ENCODE measurements at places on chromosomes 2 and 18. TPM values are rescaled to one million over a fixed set of nuclear protein-coding genes. Genes with fewer than 3 reads are reported as not detected.

GRCh38 chr2:88265352-88266303, 95.5 kb downstream of the THNSL2 start:
- DNase-seq, result no peak

GRCh38 chr18:76356666-76357065, 138.4 kb downstream of the ZNF516 start:
- DNase-seq, result no peak

DNA sequence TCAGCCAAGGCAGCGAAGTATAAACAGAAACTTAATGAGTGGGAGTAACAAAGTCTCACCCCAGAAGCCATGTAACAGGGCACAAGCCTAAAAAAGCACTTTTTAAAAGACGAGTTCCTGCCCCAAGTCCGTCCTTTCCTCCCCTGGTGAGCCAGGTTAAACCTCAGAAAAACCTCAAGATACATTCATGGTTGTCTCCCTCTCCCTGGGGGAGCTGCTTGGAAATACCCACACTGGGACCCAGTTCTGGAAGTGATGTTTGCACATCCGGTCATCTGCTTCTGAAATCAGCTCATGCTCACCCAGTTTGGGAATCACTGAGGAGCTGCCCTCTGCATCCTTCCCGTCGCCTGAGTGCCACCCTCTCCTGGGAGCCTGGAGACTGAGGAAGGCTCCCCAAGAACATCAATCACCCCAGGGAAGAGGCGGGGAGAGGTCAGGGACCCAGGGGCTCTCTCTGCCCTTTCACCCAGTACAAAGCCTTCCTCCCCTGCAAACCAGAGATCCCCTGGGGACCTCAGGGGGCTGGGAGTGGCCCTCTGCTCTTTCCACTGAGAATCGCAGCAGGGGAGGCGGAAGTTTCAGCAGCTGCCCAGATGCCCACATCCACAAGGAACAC, 150.6 kb upstream of the AGAP1 start:
- no peak for DNase-seq

GRCh38 chr2:232230560-232230959, 148.0 kb upstream of the ALPP start:
- DNase-seq, result no peak

- no peak for DNase-seq
Observed at GRCh38 chr2:2621855-2622254, 290.8 kb upstream of the MYT1L start.

DNA sequence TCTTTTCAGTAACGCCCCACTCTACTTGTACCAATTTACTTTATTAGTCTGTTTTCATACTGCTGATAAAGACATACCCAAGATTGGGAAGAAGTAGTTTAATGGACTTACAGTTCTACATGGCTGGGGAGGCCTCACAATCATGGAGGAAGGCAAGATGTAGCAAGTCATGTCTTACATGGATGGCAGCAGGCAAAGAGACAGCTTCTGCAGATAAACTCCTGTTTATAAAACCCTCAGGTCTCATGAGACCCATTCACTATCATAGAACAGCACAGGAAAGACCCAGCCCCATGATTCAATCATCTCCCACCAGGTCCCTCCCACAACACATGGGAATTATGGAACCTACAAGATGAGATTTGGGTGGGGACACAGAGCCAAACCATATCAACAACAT, 38.8 kb upstream of the OSBPL6 start:
- no peak for DNase-seq

GRCh38 chr2:30346471-30347169, 100.4 kb upstream of the LCLAT1 start:
- no peak for DNase-seq

DNA sequence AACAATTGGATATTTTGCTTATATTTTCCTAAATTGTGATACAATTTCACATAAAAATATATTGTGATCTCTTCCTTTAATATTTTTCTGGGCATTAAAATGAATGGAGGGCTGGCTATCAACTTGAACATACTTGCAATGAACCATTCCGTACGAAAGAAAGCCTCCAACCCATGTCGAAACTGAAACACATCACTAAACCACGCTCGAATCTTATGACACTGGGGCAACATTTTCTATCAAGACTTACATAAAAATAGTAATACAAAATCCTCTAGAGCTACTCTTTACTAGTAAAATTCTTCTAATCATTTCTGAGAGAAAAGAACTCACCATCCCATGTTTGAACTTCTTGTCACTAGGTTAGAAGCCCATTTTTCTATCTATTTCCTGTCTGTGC, 132.8 kb upstream of the DOK6 start:
- no peak for DNase-seq

- no peak for DNase-seq
Observed at GRCh38 chr2:230985519-230986231, 10.2 kb upstream of the SPATA3 start.

DNA sequence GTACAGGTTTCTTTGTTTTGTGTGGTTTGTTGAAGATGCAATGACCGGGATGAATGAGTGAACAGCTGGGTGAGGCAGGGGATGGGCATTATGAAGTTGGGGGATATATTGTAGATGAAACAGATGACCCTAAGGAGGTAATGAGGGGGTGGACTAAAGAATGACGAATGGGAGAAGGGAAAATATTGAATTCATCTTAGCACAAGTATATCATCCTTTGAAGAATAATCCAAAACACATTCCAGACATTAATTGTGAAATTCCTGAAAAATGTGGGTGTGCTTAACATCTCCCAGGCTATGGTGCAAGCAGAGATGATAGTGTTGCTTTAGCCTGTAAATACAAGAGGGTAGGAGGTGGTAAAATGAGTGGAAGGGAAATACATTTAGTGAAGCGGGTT, 5.8 kb downstream of the CRIM1 start:
- no peak for DNase-seq

DNA sequence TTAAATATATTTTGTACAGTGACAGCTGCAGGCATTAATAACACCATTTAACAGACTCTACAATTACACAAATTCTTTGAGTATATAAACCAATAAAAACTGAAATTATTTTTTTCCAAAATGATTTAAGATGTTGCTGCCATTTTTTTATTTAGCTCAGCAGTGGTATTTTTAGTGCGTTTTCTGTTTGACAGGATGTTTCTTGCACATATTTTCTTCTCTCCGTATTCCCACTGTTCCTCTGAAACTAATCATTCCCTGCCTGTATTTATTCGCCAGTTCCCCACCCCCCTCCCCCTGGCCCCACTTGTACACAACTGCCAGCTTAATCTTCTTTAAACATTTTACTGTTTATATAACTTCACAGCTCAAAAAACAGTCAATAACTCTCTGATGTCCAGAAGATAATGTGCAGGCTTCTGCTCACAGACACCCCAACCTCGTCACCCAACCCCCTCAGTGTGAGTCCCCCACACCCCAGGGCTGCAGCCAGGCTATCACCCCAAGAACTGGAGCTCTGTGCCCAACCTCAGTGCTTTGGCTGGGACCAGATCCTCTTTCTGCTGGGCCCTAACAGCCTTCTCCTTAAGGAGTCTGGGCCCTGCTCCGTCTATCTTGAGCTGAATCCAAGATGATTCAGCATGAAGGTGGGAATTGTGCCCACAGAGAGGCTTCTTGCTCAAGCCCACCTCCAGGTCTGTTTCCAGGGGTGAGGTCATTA, 41.6 kb upstream of the MAP4K4 start:
- DNase-seq, result no peak

DNA sequence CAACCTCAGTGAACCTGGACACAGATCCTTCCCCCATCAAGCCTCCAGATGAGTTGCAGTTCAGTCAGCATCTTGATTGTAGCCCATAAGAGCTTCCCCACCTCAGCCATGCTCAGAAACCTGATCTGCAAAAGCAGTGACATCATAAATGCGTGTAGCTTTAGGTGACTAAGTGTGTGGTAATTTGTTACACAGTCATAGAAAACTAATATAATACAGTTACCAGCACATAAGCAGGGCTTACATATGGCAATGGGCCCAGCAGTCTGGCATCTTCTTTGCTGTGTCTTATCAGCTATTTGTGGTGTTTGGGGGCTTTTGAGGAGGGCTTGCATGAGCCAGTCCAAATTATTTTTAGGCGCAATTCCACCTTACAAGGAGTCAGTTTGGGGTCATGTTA, 807.0 kb downstream of the SLC4A3 start:
- DNase-seq, result no peak

DNA sequence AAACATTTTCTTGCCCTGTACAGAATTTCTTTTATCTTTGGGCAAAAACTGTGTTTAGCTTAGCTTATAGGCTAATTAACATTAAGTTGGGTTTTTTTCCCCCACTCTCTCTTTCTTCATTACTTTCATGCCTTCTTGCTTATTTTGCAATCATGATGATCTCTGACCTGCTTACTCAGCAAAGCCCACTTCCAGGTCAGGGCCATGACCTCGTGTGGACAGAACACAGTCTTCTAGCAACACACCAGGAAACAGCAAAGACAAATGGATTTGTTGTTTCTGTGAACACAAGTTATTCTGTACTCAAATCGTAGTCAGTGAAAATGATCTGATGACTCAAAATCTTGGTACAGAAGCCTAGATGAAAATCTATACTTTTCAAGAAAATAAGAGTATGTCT, 60.7 kb downstream of the SPATS2L start:
- no peak for DNase-seq

GRCh38 chr2:191301971-191302370, 56.8 kb downstream of the MYO1B start:
- no peak for DNase-seq

DNA sequence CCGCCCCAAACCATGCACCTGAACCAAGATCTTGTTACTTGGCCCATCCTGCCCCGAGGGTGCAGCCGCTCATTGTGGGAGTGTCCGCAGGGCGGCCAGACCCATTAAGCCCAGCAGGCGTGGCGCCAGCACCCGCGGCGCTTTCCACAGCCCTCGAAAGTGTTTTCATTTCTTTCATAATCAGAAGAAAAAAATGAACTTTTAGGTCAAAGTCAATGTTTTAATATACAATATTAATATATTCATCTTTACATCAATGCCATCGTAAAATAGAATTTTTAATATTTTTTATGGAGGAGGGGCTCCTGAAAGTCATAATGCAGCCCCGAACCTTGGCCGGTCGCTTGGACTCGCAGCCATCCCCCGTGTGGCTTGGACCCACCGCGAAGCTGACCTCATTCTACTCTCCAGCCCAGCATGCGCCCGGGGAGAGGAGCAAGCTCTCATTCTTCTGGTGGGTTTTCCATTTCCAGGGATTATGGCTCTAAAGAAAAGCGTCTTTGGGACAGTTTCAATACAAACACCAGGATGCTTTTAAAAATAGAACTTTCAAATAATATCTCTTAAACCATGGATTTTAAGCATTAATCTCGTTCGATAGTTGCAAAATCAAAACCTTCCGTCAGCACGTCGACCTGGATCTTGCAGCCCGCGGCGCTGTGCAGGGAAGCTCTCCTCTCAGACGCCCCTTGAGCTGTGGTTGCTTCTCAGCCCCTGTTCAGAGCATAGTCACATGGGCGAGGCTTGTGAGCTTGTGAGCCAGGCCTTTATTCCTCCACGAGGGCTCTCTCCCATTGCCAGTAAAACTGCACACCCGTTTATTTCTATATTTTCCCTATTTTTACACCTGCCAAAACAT, 17.2 kb upstream of the ASB1 start:
- no peak for DNase-seq

- no peak for DNase-seq
Observed at GRCh38 chr2:242041816-242042215, 172.3 kb downstream of the RTP5 start.

DNA sequence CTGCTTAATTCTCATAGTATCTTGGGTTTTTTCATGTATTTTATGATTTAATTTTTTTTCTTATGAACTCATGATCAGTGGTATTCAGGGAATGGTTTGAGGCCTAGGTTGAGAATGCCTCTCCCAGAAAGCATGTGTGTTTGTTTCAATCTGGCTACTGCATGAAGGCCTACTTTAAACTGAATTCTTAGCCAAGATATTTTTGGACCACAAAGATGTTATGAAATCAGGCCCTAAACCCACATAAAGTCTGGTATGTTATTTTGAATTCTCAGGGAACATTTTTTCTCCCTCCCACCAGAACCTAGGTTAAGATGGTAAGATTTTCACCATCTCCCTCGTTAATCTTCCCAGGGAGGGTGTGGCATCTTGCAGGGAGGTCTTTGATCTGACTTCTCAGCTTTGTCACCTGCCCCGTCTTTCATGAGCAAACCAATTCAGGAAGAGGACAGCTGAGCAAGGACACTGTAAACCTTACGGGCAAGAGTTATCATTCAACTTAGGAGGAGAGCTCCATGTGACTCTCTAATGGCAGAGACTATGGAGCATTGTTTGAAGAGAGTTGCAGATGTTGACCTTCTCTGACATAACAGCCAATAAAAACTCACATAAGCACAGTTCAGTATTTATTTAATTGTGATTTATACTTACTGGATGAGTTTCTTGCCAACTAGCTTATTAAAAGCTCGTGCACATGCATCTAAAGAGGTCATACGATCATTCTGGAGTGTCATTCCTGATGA, 21.3 kb upstream of the ACKR3 start:
- DNase-seq, result no peak

DNA sequence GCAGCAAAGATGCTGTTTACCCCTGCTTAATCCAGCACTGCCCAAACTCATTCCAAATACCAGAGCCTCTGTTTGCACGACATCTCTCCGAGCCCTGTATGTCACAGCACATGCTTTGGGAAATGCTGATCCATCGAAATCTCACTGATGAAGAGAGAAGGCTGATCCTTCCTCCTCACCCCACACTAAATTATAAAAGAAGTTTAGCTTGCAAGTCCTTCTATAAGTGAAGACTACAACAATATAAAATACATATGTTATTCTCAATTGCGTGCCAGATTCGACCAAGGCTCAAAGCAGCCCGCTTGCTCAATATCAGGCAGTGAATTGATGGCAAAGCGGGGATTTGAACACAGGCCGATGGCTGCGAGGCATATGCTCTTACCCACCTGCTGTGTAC, 30.7 kb upstream of the SLC35F6 start:
- DNase-seq, result no peak

- no peak for DNase-seq
Observed at GRCh38 chr2:239251971-239252370, 148.8 kb downstream of the HDAC4 start.

DNA sequence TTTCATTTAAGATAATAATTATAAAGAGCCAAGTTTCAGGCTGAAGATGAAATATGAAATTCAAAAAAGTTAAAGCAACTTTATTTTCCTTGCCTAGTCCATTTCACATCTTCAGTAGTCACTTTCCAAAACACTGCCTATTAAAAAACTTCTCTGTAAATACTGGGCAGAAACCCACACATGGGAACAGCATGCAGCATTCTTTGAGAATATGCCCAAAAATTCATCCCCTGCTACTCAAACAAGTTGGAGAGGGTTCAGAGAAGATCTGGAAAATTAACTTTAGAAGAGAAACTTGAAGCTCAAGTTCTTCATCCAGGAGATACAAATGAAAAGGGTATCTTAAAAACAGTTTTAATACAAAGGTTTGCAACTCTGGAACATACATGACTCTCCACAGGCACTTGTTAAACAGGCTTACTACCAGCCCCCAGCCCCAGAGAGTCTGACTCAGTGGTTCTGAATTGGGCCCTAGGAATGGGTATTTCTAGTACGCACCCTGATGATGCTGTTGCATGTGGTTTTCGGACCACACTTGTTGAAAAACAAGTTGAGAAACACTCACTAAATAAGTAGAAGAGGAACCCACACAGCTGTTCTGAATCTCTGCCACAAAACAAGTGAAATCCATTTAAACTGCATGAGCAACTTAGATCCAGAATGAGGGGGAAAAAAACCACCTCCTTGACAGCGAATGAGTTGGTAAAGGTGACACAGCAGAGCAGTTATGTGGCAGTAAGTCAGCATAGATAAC, 329.1 kb downstream of the SATB2 start:
- no peak for DNase-seq

MTA3 gene
- 75.3 TPM for polyA plus RNA-seq

SOX11 gene
- polyA plus RNA-seq, result 17.2 TPM

GLI2 gene
- 8.4 TPM for polyA plus RNA-seq

CNGA3 gene
- polyA plus RNA-seq, result not detected

EIPR1 gene
- 24.4 TPM for polyA plus RNA-seq

MRPS5 gene
- polyA plus RNA-seq, result 67.2 TPM

Measured in right renal cortex interstitium (tissue), 3 donors.